CD4-positive, alpha-beta T cell treated with Interleukin-12 subunit alpha and Interleukin-12 subunit beta, for 1 hour (primary cell): ENCODE measurements at places on chromosomes 7 and 10.

GRCh38 chr10:75572478-75572877 is 141.1 kb downstream of the LRMDA start:
- DNase-seq: no peak

DNA sequence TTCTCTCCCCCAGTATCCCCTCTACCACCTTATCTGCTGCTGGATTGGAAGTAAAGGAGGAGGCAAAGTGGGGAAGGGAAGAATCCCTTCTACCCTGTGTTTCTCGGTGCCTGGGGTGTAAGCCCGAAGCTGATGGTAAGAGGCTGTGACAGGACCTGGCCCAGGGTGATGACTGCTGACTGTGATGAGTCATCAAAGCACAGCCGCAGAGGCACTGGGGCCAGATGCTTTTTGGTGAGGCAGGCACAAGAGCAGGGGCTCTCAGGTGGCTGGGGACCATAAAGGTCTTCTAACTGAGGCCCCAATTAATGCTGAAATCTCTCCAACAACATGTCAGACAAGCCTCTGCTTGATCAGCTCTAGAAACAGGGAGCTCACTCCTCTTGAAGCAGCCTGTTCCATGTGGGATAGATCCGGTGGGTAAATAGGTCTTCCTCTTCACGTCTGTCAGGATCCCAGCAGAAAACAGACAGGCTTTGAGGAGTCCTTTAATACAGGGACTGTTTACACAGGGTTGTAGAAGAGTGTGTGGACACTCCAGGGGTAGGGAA is 86.1 kb upstream of the PCBD1 start:
- no peak for DNase-seq

DNA sequence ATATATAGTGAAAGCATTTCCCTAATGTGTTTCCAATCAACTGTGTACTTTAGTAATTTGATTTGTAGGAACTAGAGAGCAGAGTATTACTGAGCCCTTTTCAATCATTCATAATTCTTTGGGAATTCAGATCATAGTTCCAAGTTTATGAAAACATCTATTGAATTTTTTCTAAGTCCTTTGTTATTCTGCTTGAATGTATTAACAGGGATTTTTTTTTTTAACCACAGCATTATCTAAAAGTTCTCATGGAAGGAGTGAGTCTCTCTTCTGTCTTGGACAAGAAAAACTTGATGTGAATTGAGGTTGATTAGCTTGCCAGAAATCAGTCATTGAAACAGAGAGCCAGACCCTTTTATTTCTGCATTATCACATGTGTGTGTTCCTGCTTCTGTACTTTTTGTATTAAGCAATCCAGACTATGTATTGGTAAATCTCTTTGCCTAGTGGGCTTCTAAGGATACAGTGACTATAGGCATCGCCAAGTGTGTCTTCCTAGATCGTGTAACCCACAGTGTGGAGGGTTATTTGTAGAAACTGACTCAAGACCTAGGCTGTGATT is 59.9 kb downstream of the BMPER start:
- DNase-seq: no peak

DNA sequence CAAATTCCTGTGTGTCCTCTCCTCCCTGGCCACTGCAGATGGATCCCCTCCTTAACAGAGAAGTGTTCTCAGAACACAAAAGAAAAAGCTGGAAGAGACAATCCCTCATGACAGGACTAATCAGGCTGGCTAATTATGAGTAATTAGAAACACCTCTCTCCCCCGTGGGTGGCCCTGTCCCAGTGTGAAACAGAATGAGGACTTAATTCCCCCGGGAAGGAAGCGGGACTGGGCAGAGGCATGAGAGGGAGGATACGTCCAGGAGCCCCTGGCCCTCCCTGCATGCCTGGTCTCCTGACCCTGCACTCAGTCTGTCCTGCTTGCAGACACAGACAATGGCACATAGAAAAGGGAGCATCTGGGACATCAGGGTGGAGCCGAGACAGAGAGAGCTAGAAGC is 7.6 kb upstream of the ADCYAP1R1 start:
- no peak for DNase-seq

DNA sequence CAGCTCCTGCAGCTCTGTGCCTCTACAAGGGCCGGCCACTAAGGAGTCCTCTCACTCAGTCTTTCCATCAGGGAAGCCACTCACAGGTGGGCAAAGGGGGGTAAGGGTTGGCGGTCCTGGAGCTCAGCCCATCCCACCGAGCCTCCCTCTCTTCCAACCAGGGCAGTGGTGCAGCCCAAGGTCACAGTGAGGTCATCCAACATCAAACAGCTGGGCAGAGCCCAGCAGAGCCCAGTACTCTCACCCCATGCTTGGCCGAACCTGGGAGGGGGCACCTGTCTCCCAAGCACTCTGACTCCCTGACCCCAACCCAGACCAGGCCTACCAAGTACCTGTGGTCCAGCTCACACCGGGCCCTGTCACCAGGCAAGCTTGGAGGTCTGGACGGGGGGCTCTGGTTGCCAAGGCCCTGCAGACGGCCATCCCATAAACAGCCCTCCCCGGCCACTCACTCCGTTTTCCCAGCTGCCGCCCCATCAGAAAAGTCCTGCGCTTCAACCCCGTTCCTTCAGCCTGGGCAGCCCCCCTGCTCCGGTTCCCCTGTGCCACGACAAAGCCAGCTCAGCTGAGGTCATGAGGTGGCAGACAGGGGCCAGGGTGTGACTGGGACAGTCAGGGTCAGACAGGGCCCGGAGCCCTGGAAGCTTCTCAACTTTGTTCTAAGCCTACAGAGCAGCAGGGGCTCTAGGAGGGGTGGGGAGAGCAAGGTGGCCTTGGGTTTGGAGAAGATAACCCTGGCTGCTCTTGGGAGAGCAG is 27.5 kb downstream of the PDGFA start:
- DNase-seq: no peak
